Neural progenitor cell (in vitro differentiated cells): ENCODE measurements at places on chromosomes 1 and 21.

DNA sequence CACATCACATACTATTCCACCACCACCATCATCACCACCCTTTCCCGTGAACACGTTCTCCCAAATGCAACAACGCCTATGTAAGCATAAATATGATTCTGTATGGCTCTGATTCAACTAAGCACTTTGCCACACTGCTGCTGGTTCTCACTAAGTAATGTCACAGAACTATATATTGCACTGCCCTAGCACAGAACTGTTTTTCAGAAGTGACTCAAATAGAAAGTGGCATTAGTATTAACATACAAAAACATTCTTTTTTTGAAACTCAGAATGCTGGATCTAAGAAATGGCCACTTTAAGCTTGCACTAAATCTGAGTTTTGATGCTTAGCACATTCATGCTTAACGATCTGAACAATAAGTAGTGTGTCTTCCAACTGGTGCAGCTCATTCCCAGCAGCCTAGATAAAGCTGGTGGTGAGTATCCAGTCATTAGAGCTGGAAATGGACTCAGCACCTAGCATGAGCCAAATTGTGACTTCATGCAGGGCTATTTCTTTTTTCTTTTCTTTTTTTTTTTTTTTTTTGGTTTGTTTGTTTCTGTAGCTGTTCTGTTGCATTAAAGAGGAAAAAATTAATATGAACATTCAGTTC, 46.2 kb upstream of the ZC3H11B start:
- no peak for DNase-seq

- DNase-seq: no peak
Observed at GRCh38 chr1:182339684-182340083, 51.9 kb downstream of the GLUL start.

GRCh38 chr1:162590686-162591085, 29.2 kb downstream of the UAP1 start:
- no peak for DNase-seq

DNA sequence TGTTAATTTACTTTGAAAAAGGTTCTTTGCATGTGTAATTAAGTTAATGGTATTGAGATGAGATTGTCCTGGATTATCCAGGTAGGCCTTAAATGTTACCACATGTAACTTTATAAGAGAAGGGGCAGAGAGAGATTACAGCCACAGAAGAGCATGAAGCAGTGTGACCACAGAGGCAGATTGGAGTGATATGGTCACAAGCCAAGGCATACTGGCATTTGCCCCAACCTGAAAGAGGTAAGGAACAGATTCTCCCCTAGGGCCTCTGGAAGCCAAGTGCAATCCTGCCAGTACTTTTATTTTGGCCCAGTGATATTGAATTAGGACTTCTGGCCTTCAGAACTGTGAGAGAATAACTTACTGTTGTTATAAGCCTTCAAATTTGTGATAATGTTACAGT, 23.0 kb downstream of the RNF2 start:
- DNase-seq: no peak

DNA sequence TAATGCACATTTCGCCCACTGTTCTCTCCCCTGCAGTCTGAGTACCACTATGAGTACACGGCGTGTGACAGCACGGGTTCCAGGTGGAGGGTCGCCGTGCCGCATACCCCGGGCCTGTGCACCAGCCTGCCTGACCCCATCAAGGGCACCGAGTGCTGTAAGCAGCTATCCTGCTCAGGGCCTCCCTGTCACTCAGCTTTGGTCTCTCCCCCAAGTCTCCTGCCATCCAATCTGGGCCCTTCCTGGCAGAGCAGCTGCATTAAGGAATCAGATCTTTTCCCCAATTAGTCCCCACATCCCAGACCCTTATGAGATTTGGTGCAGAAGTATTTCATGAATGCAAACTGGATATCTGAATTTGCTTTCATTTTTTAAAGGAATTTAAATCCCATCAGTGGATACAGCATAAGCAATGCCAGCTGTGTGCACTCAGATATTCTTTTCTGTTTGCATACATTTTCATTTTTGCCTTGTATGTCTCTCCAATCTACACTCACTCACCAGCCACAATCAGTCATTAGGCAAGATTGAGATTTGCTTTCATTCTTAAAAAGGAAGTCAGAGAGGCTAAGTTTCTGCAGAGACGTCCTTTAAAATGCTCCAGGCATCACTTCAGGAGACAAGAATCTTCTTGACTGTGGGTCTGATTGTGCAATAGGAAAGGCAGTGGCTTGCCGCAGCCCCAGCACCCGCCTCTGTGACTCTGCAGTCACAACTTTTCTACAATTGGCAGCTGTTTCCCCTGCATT, 48.1 kb downstream of the ELAPOR1 start:
- no peak for DNase-seq

DNA sequence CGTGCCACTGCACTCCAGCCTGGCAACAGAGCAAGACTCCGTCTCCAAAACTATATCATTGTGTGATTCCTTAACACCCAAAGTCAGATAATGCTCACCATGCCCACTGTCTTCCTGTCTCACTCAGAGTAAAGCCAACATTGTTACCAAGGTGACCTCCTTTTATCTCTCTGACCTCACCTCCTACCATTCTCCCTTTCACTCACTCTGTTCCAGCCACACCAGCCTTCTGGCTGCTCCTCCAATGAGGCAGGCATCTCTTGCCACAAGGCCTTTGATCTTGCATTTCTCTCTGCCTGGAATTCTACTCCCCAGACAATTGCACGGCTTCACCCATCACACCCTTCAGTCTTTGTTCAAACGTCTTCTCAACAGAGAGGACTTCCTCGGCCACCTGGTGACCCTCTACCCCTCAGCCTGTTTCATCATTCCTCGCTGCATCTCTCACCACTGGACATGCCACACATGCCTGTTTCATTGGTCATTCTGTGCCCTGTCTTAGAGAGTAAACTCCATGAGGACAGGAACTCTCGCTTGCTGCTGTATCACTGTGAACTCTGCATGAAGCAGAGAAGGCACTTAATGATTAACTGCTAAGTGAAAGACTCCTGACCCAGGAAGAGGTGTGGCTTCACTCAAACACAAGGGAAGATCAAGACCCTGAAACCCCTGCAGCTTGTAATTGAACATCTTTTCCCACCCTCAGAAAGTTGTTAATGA, 67.1 kb upstream of the CAPZB start:
- no peak for DNase-seq

DNA sequence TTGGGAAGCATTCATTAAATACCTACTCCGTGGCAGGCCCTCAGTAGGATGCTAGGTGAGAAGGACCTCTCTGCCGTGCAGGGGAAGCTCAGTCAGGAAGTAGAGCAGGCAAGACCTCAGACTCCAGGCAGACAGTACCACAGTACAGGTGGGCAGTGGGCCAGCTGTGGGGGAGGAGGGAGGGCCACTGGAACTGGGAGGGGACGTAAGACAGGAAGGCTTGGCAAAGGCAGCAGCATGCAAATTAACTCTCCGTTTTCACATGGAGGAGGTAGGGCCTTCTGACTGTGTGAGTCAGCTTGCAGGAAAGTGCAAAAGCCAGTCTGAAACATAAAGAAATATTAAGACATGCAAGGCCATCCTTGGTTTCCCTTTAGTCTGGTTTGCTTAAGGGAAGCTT, 157.7 kb downstream of the TRIM33 start:
- no peak for DNase-seq

GRCh38 chr21:44925378-44925755, 4.7 kb upstream of the ITGB2 start:
- DNase-seq: no peak

GRCh38 chr1:12104417-12104816, 41.3 kb downstream of the TNFRSF8 start:
- DNase-seq: no peak

GRCh38 chr1:30452170-30452569, 271.2 kb downstream of the MATN1 start:
- DNase-seq: no peak
